ENCODE measurements at places on chromosomes 3 and 15.
A peak's percentile ranks its signal among the peaks of the same experiment; 100 is the strongest.

DNA sequence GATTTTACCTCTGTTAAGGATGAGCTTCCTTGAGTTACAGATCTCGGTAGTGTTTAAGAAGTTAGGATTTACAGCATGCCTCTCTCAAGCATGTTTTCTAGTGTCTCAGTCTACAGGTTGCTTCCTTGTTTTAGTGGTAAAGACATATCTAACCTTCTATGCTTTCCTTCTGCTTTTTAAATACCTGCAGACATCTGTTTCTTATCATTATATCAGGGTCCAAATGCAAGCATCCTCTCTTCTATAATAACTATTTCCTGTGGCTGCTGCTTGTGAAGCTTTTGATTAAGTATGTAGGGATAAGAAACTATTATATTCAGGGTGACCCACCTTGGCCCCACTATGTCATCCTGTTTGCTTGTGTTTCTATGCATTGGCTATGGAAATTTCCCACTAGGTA, 112.2 kb upstream of the LRRFIP2 start:
- no peak for DNase-seq

DNA sequence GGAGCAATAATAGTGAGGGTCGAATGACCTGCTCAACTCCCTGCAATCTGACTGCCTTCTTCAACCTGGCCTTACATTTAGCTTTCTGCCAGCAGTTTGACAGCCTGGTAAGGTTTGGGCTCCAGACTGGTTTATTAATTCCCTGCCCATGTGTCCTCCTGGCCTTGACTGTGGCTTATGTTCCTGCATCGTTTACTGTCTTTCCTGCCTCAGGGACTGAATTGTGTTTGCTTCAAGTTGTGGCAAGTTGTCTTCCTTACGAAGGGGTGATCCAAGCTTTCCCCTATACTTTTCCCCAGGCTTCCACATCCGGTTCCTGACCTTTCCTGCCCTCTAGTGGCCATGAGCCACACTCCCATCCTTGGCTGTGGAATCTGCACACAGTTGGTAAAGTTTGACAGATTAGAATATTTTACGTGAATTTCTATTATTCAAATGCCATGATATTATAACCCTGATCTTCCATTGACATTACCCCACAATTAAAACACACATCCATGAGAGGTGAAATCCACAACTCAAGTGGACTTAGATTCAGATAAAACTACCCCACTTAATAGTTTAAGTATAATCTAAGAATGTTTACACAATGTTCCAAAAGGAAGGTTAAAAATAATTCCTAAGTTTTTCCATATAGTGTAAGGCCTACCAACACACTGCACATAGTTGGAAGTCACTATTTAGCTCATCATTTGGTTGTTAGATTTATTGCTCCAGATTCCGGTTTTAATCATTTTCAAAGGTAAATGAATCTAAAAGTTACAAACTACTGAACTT, 95.7 kb downstream of the NEDD4 start:
- DNase-seq, result no peak

- no peak for DNase-seq
Observed at GRCh38 chr3:46887980-46888494, 10.5 kb downstream of the PTH1R start.

DNA sequence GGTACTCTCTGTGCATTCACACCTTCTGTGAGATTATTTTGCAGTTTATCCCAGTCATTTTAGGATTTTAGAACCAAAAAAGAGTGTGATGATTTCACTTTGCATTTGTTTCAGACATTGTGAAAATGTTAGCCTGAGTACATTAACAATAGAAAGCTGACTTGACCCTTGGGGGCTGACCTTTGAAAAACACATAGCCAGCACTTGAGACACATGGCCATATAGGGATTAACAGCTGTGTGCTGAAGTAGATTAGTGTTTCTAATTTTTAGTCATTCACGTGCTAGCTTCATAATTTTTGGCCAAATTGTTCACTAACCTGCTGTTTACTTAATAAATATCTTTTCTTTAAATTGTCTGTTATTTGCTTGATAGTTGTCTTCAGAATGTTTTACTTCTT, 3.5 kb downstream of the FEM1B start:
- peak; percentile 75 for DNase-seq

DNA sequence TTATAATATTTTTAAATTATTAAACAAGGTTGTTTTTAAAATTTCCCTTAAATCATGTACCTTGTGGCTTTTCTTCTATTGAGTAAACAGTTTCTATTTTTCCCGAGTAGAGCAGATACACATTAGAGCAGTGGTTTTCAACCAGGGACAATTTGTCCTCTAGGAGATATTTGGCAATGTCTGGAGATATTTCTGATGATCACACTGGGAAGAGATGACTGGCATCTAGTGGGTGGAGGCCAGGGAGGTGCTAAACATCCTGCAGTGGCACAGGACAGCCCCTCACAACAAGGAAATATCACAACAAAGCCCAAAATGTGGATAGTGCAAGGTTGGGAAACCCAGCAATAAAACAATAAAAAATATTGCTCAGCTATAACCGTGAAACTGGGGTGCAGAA, 113.0 kb upstream of the PTPRG start:
- DNase-seq, result no peak

DNA sequence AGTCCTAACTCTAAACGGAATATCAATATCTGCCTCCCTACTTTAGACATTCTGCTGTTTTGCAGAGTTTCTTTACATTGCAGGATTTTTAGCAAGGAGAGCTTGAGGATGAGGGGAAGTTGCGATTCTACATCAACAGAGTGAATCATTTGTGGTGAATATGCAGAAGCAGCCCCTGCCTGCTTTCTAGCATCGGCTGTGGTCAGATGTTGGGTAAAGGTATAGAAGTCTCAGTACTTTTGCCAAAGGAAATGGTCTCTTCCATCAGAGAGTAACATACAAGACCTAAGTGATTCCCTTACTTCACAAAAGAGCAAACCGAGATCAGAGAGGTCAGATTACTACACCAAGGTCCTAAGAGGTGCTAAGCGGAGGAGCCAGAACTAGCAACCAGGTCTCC, 15.2 kb downstream of the ST3GAL6 start:
- no peak for DNase-seq

DNA sequence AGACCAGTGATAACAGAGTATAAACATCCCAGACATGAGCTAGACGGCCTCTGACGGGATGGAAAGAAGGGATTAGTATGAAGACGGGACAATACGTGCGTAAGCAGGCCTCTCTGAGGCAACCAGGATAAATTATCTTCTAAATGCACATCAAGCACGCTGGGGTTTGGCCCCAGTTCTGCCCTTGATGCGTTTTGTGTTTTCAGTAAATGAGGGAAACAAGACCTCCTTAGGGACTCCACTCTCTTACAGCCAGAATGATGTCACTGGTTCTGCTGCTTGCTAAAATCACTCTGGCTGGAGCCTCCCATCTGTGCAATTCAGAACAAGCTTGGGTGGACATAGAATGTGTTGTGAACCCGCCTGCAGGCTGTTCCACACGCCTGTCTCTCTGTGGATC, 156.0 kb upstream of the MCTP2 start:
- DNase-seq, result no peak

DNA sequence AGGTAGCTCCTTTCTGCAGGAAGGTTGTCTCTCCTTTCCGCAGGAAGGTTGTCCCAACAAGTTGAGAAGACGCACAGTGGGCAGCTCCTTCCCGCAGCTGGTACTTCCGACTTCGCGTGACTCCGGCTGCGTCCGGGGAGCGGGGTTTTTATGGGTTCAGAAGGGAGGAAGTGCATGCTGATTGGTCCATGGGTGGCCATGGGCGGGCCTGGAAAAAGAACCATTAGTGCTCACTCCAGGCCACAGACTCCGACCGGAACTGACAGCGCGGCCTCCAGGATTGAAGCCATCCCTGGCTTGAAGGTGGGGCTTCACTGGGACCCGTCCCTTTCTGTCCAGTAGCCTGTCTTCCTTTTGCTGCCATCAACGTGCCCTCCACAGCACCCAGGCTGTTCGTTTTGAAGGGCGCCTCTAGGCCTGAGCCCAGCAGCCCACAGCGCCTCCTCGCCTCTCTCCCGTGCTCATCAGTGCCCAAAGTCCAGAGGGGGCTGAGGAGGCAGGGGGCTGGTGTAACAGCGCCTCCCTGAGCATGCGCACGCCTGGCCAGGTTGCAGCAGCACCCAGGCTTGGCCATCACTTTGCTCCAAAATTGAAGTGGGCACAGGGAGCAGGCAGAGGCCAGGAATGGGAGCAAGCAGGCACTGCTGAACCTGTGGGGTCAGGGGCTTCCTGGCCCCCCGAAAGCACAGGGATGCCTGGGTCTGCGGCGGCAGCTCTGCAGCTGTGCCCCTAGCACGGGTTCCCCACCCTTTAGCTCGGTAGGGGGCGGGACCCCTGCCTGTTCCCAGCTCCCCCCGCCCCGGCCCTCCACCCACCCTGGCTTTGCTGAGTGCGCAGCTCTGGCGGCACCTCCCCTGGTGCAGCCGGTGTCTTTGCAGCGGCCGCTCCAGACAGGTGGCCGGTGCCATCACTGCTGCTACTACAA, 330.6 kb upstream of the MCTP2 start:
- DNase-seq, result no peak

DNA sequence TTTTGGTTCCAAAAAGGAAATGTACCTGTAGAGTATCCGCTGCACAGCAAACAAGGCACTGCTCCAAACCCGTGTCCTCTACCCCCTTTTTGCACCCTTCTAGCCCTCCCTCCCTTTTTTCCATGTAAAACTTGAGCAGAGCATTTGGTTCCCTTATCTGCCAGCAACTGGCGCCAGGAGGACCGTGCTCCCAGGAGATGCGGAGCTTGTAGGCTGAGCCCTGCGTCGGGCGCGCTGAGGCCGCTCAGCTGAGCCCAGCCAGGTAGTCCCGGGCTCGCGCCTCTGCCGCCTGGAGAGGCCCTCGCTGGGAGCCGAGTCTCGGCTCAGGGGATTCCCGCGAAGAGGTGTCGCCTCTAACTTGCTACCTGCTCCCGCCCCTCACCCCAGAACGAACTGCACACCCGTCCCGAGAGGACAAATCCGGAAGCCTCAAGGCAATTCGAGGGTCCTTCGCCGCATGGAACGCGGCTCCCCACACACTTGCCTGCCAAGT, 575 bp downstream of the TRPM7 start:
- peak; percentile 85 for DNase-seq

DNA sequence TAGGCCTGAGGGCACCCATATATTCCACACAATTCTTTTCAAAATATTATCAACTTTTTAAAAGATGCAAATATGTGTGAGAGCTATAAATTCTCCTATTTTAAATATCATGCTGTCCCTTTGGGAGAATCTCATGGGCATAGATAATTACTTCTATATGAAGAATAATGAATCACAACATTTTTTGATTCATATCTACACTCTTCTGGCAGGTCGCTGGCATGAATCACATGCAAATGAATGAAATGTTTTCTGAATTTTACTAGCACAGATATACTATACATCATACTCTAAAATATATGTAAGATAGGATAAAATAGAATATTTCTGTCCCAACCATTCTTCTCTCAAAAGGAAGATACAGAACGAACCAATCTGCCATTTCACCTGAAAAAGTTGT, 277.7 kb upstream of the KCNH8 start:
- no peak for DNase-seq

DNA sequence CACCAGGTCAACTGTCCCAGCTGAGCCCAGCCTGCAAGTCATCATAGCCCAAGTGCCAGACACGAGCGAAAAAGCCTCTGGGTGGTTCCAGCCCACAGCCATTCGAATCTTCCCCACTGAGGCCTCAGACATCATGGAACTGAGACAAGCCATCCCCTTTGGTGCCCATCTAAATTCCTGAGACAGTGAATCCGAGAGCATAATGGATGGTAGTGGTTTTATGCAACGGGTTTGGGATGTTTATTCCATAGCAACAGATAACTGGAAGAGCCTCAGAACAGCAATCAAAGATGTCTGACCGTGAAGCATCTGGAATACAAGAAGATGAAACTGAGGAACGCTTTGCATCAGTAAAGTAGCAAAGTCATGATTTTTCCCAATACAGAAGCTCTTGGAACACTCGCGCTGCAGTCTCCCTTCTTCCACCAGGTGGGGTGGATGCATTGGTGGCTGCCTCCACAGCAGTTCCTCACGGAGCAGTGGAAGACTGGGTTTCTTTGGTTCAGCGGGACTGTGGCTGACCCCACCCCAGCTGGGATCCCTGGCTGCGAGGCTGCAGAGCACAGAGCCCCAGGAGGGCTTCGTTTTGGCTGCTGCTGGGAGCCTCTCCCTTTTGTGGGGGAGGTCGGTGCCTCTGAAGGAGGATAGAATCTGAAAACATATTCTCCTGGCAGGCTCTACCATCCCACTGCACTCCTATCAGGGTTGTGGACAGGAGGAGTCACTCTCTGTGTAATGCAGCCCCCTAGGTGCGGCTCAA, 26.4 kb upstream of the PDE8A start:
- no peak for DNase-seq

GRCh38 chr15:62799919-62800318, 242.6 kb upstream of the TPM1 start:
- no peak for DNase-seq

DNA sequence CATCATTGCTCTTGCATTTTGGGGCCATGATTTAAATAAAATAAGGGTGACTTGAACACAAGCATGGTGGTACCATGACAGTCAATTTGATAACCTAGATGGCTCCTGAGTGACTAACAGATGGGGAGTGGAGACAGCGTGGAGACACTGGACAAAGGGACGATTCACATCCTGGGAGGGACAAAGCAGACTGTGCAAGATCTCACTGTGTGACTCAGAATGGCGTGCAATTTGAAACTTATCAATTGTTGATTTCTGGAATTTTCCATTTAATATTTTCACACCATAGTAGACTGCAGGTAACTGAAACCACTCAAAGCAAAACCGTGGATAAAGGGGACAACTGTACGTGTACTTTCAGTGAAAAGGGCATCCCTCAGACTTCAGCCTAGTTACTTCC, 25.5 kb downstream of the MCCC1 start:
- no peak for DNase-seq

DNA sequence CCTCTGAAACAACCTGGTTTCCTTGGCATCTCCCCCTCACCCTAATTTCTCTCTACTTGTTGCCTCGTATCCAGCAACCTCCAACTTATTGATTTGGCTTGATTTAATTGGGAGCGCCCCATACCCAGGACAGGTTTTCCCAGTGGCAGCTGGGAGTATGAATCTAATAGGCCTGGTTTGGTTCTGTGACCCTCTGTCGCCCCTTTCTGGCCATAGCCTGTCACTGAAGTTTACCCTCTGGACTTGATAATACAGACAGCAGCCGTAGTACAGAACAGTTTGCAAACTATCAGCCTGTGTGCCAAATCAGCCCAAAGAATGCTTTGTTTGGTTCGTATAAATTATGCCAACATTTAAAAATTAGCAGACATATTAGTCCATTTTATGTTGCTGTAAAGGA, 525.1 kb upstream of the GOLIM4 start:
- peak; percentile 46 for DNase-seq

- no peak for DNase-seq
Observed at GRCh38 chr3:162764051-162764807, 1267.6 kb downstream of the OTOL1 start.

GRCh38 chr15:91431041-91431715, 331.1 kb downstream of the SV2B start:
- DNase-seq, result no peak

DNA sequence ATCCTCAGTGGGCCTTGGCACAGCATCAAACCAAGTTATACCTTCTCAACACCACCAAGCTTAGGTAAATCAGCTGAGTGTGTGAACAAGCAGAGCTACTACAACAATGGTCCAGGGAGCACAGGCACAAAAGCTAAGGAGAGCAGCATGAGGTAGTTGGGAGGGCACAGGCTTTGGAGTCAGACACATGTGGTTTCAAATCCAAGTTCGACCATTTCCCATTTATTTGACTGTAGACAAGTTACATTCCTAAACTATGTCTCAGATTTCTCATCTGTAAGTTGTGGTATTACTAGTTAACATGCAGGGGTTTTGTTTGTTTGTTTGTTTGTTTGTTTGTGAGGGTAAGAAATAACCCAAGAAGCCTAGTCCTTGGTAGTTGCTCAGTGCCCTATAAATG, 46.9 kb downstream of the MLH1 start:
- no peak for DNase-seq

- no peak for DNase-seq
Observed at GRCh38 chr15:72195101-72195511, 2.5 kb downstream of the GRAMD2A start.
